Endodermal cell (in vitro differentiated cells): ENCODE measurements at places on chromosomes 7 and 10. TPM values are rescaled to one million over a fixed set of nuclear protein-coding genes. Genes with fewer than 3 reads are reported as not detected.

Gene GATA3
- total RNA-seq: 42.4 and 51.3 TPM in 2 replicates

Gene MYOF
- 37.4 to 41.9 TPM (median 41.3 TPM) in 3 replicates for total RNA-seq

Gene RNLS
- 7.3 to 10.1 TPM (median 8.3 TPM) in 3 replicates for total RNA-seq

Gene HYAL4
- total RNA-seq: 0.52 to 1.2 TPM (median 0.86 TPM) in 3 replicates

Gene NRCAM
- total RNA-seq: 11.3 to 29.4 TPM (median 28.2 TPM) in 3 replicates

Gene GPR26
- not detected in 2 replicates for total RNA-seq

DNA sequence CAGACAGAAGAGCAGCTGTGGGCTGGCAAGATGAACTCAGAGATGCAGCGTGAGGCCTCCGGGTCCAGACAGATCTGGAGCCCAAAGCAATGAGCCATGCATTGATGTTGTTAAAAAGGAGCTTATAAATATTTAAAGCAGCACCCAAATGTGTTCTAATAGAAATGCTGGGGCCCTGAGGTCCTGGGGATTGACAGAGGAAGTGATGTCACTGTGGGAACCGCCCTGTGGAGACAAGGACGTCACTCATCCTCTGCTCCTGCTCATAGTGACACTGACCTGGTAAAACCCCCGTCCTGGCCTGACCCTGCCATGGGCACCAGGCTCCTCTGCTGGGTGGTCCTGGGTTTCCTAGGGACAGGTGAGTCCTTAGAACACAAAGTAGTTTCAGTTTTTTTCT lies 197.0 kb upstream of the PRSS58 start:
- H3K4me1 ChIP-seq: no peaks in the 10 kb centered on the region
- no peaks in the 10 kb centered on the region for H3K36me3 ChIP-seq

- H3K27ac ChIP-seq: no peak overlapping the region
- no peaks in the 10 kb centered on the region for H3K36me3 ChIP-seq
- H3K4me1 ChIP-seq: no peaks in the 10 kb centered on the region
- no peak overlapping the region for H3K4me3 ChIP-seq
- DNase-seq: peak; percentile 23
Observed at GRCh38 chr10:112370424-112370819, 3.5 kb upstream of the ACSL5 start.

DNA sequence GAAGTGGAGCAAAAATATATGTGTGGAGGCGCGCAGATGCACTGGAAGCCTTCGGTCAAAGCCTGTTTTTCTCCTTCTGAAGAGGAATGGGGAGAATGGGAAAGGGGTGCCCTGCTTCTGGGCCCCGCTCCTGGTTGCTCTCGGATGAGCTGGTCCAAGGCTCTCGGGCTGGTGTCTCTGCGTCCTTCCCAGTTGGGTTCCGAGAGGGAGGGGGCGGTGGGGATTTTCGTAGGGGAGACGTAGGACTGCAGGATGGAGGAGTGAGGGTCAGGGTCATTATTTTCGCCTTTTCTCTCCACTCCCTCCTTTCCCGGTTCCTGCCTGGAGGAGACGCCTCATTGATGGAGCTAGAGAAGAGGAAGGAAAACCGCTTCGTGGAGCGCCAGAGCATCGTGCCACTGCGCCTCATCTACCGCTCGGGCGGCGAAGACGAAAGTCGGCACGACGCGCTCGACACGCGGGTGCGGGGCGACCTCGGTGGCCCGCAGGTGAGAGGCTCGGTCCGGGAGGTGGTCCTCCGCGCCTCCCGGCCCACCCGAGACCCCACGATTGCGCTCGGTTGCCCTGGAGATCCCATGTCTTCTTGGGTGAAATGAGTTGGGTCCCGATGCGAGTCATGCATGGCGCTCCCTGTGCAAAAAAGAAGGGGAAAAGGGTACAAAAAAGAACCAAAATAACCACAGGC lies 790 bp downstream of the ADAM22 start:
- H3K4me3 ChIP-seq: peak overlapping the region; percentile 87
- H3K36me3 ChIP-seq: no peaks in the 10 kb centered on the region
- no peak overlapping the region for H3K27ac ChIP-seq
- peak; percentile 74 for DNase-seq

- no peaks in the 10 kb centered on the region for H3K4me1 ChIP-seq
- DNase-seq: peak; percentile 90
- peak within 1 kb of the TSS; percentile 79 for H3K4me3 ChIP-seq
- H3K36me3 ChIP-seq: no peaks in the 10 kb centered on the region
Observed at GRCh38 chr10:45373576-45374349, at the start of gene ALOX5. Gene ALOX5 (plus strand): TSS chr10:45374216. CDS start chr10:45374280, 64 bp downstream.

DNA sequence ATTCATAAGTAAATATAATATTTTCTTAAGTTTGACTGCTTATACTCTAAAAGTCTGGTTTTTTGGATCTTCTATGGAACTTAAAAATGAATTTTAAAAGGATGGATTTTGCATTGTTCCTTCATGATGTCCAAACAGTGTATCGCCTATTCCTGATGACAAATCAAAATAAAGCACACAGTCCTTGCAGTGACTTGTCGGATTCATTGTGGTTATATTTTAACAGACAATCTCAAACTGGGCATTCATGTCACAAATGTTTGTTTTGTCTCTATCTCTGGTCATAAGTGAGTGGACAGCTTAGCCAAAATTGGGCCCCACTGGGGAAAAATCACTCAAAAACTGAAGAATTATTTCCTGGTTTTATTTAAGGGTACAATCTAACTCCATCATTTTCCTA lies 74.8 kb downstream of the LMBR1 start:
- no peak overlapping the region for H3K27ac ChIP-seq
- peaks cover 4% of the 10 kb centered on the region for H3K36me3 ChIP-seq
- no peaks in the 10 kb centered on the region for H3K27me3 ChIP-seq
- H3K4me3 ChIP-seq: no peak overlapping the region
- H3K4me1 ChIP-seq: no peaks in the 10 kb centered on the region

DNA sequence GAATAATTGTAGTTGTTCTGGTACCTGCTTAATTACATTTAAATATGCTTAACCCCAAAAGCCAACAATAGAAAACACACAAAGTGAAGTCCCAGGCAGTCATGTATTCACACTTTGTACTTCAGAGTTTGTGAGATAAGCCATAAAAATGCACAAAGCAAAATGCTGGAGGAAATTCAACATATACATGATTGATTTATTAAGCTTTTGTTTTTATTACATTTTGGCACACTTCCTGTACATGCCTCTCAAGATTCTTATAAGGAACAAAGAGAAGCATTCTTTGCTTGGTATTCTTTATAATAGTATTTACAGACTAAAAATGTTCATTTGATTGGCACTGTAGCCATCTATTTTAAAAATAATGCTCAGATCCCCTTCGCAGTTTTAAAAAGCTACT lies 107.7 kb upstream of the ANK3 start:
- no peak overlapping the region for H3K4me3 ChIP-seq
- no peaks in the 10 kb centered on the region for H3K27me3 ChIP-seq
- no peak for DNase-seq
- H3K4me1 ChIP-seq: no peaks in the 10 kb centered on the region
- no peak overlapping the region for H3K27ac ChIP-seq
- no peaks in the 10 kb centered on the region for H3K36me3 ChIP-seq

DNA sequence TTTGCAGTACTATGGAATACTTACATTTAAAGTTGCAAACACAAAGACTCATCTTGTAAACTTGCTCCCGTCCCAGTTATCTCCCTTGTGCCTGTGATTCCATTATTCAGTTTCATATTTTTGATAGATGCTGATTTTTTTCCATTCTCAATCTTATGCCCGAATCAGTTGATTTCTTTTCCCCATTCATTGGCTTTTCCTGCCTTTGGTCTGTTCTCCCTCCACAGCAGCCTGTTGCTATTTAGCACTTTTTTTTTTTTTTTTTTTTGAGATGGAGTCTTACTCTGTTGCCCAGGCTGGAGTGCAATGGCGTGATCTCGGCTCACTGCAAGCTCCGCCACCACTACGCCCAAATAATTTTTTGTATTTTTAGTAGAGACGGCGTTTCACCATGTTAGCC lies 78.0 kb downstream of the ABCC2 start:
- no peaks in the 10 kb centered on the region for H3K4me1 ChIP-seq
- H3K4me3 ChIP-seq: no peak overlapping the region
- no peaks in the 10 kb centered on the region for H3K36me3 ChIP-seq
- peak; percentile 5 for DNase-seq
- H3K27ac ChIP-seq: no peak overlapping the region

- H3K4me3 ChIP-seq: no peak overlapping the region
- H3K27ac ChIP-seq: peak overlapping the region; percentile 86
- DNase-seq: no peak
- H3K27me3 ChIP-seq: peaks cover 5% of the 10 kb centered on the region
Observed at GRCh38 chr10:31123946-31124345, 92.3 kb upstream of the ZNF438 start.

DNA sequence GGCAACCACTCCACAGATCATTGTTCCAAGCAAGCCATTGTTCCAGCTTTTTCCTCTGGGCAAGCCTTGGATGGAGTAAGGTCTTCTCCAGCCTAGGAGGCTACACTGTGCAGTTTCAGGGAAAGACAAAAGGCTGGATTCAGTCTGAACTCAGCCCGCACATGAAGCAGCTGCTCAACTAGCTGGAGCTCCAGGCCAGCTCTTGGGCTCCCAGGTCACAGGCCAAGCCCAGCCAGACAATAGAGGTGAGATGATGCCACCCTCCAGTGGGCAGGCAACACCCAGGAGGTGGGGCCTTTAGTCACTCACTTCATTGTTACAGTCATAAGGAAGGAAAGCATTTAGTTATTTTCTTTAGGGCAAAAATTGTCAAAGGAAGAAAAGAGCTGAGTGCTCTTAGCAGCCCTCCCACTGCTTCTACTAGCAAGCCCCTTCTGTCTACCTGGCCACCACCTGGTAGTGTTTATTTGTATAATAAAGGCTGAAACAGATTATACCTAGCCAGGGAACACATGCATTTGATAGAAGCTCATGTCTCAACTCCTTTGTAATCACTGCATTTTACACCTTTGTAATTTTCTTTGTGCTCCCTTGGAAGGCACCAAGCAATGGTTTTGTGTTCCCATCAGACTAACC lies 253.4 kb downstream of the WDR11 start:
- H3K4me3 ChIP-seq: no peak overlapping the region
- H3K27me3 ChIP-seq: no peaks in the 10 kb centered on the region
- peaks cover 8% of the 10 kb centered on the region for H3K4me1 ChIP-seq

DNA sequence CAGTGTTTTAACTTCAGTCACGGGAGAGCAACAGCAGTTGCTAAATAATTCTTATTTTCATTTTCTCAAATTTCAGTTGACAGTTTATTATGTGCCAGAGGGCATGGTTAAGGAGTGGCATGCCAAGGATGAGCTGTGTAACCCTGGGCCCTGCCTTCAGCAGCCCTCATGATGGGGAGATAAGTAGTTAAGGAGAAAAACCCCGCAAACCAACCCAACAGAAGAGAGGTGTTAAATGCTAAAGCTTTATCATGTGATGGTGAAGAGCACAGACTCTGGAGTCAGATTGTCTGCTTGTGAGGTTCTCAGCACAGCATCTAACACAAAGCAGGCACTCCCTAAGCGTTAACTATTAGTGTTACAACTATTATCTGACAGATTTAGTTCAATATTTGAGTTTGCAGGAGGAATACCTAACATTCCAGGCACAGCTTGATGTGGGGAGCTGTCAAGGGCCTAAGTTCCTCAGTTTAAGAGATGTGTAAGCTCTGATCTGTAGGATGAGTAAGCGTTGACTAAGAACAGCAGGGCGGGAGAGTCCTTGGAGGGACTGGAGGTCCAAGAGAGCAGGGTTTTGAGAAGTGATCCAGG lies 29.6 kb downstream of the STAM start:
- no peaks in the 10 kb centered on the region for H3K27me3 ChIP-seq
- H3K36me3 ChIP-seq: no peaks in the 10 kb centered on the region
- H3K27ac ChIP-seq: peak overlapping the region; percentile 27
- DNase-seq: peak; percentile 89

DNA sequence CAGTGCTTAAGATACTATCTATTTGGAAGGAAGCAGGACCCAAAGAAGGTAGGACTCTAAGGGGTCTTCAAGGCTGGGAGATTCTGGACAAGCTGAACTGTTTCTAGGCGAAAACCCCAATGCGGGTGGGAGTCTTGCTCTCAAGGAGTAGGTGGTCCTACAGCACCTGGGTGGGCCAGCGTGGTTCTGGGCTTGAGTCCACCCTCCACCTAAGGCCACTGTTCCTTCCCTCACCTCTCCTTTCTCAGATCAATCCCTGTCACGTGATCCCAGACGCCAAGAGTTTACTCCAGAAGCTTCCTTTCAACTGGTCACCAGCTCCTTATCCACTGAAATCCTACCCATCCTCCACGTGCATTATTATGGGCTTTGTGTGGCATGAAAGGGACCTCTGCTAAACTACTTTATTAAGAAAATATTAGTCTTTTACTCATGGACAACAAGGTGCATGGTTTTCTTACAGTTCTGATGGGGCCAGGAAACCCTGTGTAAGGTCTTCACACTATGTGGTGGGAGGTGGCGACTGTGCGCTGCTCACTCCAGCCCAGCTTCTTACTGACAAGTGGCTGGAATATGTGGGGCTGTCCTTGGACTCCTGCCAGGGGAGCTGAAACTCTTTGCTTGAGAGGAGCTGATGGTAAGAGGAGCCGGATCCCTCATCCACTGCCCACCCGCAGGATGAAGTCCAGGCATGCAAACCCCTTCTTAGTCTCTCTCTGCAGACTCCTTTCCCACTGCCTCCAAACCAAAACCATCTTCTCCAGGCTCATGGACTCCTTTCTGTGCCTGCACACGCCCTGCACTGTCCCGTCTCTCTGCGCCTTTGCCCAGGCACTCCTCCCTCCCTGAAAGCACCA lies 1.6 kb downstream of the ZNF746 start:
- no peaks in the 10 kb centered on the region for H3K4me1 ChIP-seq
- peaks cover 29% of the 10 kb centered on the region for H3K36me3 ChIP-seq
- H3K27ac ChIP-seq: no peak overlapping the region
- H3K4me3 ChIP-seq: peak overlapping the region; percentile 84
- H3K27me3 ChIP-seq: peaks cover 30% of the 10 kb centered on the region
- no peak for DNase-seq

GRCh38 chr7:142442396-142442795 lies 184.5 kb upstream of the PRSS58 start:
- H3K27me3 ChIP-seq: no peaks in the 10 kb centered on the region
- no peak overlapping the region for H3K27ac ChIP-seq
- H3K36me3 ChIP-seq: no peaks in the 10 kb centered on the region
- DNase-seq: no peak

- no peaks in the 10 kb centered on the region for H3K27me3 ChIP-seq
- H3K36me3 ChIP-seq: no peaks in the 10 kb centered on the region
- no peaks in the 10 kb centered on the region for H3K4me1 ChIP-seq
- H3K4me3 ChIP-seq: no peak overlapping the region
- no peak for DNase-seq
- H3K27ac ChIP-seq: no peak overlapping the region
Observed at GRCh38 chr7:142301923-142302550, 44.2 kb upstream of the PRSS58 start.

GRCh38 chr7:137953665-137954470 lies 48.0 kb downstream of the CREB3L2 start:
- no peaks in the 10 kb centered on the region for H3K27me3 ChIP-seq
- DNase-seq: peak; percentile 84
- peak overlapping the region; percentile 74 for H3K27ac ChIP-seq
- peaks cover 39% of the 10 kb centered on the region for H3K4me1 ChIP-seq
